ENCODE measurements at places on chromosomes 4 and X. TPM values are rescaled to one million over a fixed set of nuclear protein-coding genes. Genes with fewer than 3 reads are reported as not detected.

Gene HTN3
- not detected for polyA plus RNA-seq

Gene BANK1
- polyA plus RNA-seq: 2.5 TPM

GRCh38 chr4:151807220-151807619 is 46.4 kb upstream of the GATB start:
- no peak for DNase-seq

DNA sequence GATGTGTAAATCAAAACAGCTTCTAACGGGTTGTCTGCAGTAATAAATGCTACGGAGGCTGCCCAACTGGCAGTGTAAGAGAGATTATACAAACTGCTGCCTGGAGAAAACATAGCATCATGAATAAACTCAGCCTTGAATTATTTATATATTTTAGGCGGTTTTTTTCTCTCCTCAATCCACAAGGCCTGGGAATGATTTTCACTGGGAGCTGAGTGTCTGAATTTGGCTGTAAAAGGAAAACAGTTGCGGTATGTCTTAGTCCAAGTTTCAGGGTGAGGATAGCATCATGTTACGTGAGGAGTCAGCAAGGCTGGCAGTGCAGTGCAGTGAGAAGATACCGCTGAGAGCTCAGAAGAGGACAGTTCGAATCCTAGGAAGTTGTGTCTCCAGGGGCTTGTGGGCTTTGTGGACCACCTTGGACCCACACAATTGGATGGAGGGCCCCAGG is 291.5 kb upstream of the BOD1L1 start:
- DNase-seq: no peak

GRCh38 chrX:19556202-19556601 is 40.9 kb upstream of the MAP3K15 start:
- DNase-seq: no peak

DNA sequence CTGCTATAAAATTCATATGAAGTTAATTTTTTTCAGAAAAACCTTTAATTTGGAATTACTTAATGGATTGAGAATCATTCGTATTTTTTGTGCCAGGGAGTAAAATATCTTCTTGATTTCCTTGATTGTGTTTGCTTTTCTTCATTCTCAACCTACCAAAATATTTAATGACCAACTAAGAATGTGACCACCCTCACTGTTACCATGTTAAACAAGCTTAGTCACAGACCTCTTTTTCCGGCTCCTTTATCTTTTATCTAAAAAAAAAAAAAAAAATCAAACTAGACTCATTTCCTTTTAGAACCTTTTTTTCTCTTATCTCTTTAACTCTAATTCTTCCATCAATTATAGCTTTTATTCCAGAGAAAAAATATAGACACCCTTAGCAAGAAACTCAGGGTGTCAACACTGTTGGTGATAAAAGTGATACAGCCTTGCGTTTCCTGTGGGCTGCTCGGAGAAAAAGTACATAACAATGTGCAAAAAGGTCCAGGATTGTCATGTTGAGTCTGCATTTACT is 20.6 kb upstream of the HPGDS start:
- no peak for DNase-seq

- DNase-seq: no peak
Observed at GRCh38 chrX:13985697-13986435, 43.8 kb downstream of the GEMIN8 start.

All from A549 (cell line).